ENCODE measurements at places on chromosomes 7 and 10. TPM values are rescaled to one million over a fixed set of nuclear protein-coding genes. Genes with fewer than 3 reads are reported as not detected.

GRCh38 chr7:70071766-70072165 lies 473.5 kb downstream of the AUTS2 start:
- no peak for DNase-seq
- no peaks in the 10 kb centered on the region for H3K4me1 ChIP-seq
- H3K4me3 ChIP-seq, result no peak overlapping the region
- H3K27ac ChIP-seq, result no peak overlapping the region
- H3K36me3 ChIP-seq, result no peaks in the 10 kb centered on the region

DNA sequence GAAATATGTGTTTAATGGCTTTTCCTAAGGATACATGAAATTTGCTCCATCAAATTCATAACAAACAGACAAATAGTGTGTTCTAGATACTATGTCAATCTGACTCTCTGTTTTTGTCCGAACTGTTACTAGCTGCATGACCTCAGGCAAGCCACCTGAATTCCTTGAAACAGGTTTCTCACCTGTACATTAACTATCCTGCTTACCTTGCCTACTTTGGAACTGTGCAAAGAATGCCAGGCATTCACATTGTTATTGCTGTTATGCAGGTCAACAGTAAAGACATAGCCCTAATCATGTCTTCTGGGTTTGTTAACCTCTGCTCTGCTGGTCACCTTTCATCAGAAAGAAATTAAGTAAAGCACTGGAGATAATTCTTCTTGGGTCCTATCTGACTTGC lies 1283.9 kb upstream of the CELF2 start:
- no peak overlapping the region for H3K27ac ChIP-seq
- no peaks in the 10 kb centered on the region for H3K27me3 ChIP-seq
- H3K4me1 ChIP-seq, result no peaks in the 10 kb centered on the region
- no peak for DNase-seq
- H3K4me3 ChIP-seq, result no peak overlapping the region
- H3K36me3 ChIP-seq, result no peaks in the 10 kb centered on the region

- H3K27ac ChIP-seq, result no peak overlapping the region
- no peak overlapping the region for H3K4me3 ChIP-seq
- no peaks in the 10 kb centered on the region for H3K36me3 ChIP-seq
- H3K27me3 ChIP-seq, result peaks cover 69% of the 10 kb centered on the region
- peaks cover 10% of the 10 kb centered on the region for H3K4me1 ChIP-seq
- no peak for DNase-seq
These were observed 351.2 kb downstream of the DNAJB6 start for GRCh38 chr7:157687845-157688532.

DNA sequence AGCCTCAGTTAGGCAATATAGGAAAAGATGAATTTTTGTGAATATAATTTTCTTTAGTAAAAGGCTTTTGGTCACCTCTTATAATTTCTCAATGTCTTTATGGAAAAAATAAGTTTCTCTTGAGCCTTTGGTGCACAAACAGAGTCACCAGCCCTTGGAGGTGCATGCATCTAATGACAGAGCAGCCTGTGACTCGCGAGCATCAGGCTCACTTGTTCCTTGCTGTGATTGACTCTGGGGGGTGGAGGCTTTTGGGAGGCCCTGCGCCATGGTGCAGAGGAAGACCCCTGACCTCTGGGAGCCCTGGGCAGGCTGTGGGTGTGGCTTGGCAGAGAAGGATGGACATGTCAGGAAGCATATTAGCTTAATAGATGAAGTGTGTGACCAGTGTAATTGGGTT lies 60.2 kb downstream of the FIGNL1 start:
- H3K27me3 ChIP-seq, result no peaks in the 10 kb centered on the region
- DNase-seq, result no peak
- no peak overlapping the region for H3K4me3 ChIP-seq

DNA sequence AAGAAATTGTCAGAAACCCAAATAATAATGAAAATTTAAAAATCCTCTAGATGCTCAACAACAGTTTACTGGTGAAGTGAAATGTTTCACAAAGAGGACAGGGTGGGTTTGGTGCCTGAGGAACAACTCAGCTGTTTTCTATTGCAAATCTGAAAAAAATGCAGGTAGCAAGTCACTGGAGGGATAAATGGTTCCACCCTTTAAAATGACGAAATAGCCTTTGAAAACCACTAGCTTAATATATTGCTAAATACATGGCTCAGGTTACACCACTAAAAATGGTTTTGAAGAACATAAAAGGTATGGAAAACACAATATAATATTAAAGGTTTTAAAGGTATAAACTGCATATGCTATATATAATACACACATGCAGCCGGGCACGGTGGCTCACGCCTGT lies 69.5 kb downstream of the LMBR1 start:
- H3K27ac ChIP-seq, result no peak overlapping the region
- no peak overlapping the region for H3K4me3 ChIP-seq
- no peaks in the 10 kb centered on the region for H3K4me1 ChIP-seq
- peaks cover 1% of the 10 kb centered on the region for H3K36me3 ChIP-seq
- DNase-seq, result no peak
- H3K27me3 ChIP-seq, result no peaks in the 10 kb centered on the region

DNA sequence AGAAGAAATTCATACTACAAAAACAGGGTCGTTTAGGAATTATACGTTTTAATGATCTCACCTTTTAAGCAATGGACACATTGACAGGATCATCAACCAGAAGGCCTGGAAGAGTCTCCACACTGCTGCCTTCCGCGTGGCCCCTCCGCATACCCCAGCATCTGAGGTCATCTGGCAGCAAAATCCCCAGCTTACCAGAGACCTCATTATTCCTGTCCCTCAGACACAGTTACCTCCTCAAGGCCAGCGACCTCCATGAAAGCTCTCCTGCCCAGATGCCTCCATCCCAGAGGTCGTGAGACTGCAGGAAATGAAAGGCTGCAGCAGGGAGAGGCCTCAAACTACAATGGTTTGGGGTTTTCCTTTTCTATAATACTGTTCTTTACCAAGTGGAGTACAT lies 14.8 kb upstream of the GSAP start:
- no peak overlapping the region for H3K4me3 ChIP-seq
- no peak for DNase-seq
- peaks cover 8% of the 10 kb centered on the region for H3K27me3 ChIP-seq

The GIMAP7 gene
- total RNA-seq, result 89.7 TPM

The PRKAR2B gene
- 1.1 TPM for total RNA-seq

The WEE2 gene
- total RNA-seq, result not detected

The SH2D4B gene
- not detected for total RNA-seq
